ENCODE measurements at places on chromosomes 4 and X. TPM values are rescaled to one million over a fixed set of nuclear protein-coding genes. Genes with fewer than 3 reads are reported as not detected.

- no peak for DNase-seq
These were observed 36.1 kb downstream of the RAI2 start for GRCh38 chrX:17824980-17825379.

DNA sequence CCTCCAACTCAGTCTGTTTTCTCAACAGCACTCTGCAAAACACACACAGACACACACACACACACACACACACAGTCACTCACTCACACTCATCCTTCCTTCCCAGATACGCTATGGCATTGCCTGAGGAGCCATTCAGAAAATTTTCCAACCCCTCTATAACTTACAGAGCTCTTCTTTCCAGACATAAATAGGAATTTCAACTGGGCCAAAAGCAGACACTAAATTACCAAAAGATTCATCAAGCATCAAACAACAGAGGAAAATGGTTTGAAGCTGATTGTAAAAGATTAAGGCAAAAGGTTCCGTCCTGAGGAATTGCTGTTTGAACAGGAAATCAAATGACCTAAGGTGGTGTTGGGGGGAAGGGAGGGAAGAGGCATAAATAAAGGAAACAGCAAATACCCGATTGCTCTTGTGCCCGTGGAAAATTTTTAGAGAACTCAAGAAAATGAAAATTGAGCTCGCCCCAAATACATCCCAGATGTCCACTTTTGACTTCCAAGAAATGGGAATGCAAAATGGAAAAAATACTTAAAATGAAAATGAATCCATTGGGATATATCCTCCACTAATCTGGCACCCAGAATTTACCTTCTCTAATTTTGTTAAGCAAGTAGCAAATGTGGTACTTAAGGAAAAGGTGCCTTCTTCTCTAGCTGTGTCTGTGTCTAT is 183.6 kb downstream of the QDPR start:
- DNase-seq, result no peak

MGAT4D gene
- not detected for total RNA-seq

- no peak for DNase-seq
These were observed 44.1 kb upstream of the FRMD7 start for GRCh38 chrX:132171881-132172280.

Data from lower leg skin (tissue), 4 donors.